NCI-H1436 (cell line): ENCODE measurements at places on chromosomes 4 and X.

- DNase-seq, result no peak
These were observed 23.5 kb downstream of the NDP start for GRCh38 chrX:43949669-43950068.

- DNase-seq, result no peak
These were observed 379.0 kb downstream of the STIM2 start for GRCh38 chr4:27239641-27240040.

DNA sequence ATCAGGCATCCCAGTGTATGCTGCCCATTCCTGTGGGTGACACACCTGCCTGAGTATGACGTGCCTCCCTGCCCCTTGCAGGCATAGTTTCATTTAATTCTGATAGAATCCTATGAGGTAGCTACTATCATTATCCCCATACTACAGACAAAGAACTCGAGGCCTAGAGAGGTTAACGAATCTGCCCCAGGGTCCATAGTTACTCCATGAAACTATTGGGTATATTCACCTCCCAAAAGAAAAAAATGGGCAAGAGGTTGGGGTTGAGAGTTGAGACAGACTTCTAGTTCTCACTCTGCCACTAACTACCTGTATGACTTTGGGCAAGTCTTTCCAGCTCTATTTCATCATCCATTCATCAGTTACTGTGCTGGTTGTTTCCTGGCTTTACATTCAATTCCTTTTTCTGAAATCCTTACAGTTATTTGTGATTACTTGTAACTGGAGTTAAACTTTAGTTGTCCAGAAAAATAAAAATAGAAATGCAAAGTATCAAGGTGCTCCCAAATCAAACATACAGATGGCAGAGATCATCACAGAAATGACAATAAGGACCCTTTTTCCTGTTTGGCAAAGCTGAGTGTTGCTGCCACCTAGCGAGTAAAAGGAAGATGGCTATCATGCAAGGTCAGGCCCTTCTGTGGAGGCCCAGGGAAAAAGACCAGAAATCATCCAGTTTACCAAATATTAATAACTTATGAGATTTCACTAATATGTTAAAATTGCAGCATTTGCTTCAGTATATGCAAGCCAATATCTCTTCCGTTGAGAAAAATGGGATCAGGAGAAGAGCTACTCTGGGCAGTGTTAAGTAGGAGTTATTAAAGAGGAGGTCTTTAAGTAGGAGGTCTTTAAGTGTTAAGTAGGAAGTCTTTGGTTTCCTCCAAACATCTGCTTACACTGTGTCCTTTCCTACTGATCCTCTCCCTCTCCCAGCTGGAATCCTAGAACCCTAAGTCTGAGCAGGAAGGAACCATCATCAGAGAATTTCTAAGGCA is 17.1 kb upstream of the MAP7D3 start:
- peak; percentile 53 for DNase-seq

GRCh38 chr4:74453037-74453635 is 8.2 kb downstream of the AREG start:
- no peak for DNase-seq

- DNase-seq, result no peak
These were observed 19.7 kb upstream of the SOX3 start for GRCh38 chrX:140524556-140524955.

GRCh38 chr4:58809948-58810347 is 1699.8 kb upstream of the IGFBP7 start:
- DNase-seq, result no peak

GRCh38 chr4:2168469-2169319 is 73.2 kb downstream of the HAUS3 start:
- no peak for DNase-seq

DNA sequence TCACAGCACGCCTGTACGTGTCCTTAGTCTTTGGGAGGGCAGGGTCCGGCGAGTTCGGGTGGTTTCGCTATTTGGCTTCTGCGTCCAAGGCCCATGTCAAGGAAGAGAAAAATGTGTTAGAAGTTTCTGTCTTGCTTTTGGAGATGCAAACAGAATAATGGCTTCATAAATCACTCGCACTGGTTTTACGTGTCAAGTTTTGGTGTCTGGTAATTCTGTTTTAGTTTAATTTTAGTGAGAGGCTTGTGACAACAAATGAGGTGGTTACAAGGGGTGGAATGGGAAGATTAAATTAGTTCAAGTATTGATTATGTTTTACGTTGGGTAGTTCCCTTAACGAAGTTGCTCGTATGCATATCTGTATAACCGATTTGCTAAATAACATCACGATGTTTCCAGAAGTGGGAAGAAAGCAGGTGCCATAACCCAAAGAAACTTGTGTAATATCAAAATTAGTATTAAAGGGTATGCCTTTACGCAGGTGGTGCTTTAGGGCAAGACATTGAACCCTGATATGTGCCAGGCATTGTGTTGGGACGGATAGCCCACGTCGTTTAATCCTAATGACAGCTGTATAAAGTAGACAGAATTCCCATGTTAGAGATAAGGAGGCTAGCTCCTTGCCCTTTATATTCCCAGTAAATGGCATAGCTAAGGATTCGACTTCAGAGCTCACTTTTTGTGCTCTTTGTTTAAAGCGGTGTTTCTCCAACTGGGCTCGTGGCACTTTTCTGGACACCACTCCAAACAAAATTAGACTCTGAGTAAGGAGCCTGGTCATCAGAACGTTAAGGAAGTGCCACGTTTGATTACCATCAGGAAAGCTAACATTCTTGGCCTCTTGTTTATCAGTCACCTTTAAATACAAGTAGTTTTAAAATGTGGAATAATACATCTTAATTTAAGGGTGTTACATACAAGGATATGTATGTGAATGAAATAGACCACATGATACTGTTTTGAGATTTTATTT is 843 bp downstream of the RPL34 start:
- DNase-seq, result no peak

DNA sequence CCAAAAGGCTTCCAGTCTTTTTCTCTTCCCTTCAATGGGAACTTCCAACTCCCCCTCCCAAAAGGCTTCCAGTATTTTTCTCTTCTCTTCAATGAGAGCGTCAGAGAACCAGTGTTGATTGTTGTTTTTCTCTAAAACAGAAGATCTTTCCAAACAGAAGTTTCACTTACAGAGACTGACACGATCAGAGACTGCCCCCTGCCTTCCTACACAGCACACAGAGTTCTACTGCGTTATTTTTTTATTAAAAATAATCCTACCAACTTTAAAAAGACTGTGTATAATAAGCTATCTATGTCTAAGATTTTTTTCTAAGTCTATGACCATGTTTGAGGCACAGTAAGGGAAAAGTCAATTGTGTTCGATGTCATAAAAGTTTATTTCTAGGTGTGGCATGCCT is 3.5 kb upstream of the HTR2C start:
- DNase-seq, result no peak

DNA sequence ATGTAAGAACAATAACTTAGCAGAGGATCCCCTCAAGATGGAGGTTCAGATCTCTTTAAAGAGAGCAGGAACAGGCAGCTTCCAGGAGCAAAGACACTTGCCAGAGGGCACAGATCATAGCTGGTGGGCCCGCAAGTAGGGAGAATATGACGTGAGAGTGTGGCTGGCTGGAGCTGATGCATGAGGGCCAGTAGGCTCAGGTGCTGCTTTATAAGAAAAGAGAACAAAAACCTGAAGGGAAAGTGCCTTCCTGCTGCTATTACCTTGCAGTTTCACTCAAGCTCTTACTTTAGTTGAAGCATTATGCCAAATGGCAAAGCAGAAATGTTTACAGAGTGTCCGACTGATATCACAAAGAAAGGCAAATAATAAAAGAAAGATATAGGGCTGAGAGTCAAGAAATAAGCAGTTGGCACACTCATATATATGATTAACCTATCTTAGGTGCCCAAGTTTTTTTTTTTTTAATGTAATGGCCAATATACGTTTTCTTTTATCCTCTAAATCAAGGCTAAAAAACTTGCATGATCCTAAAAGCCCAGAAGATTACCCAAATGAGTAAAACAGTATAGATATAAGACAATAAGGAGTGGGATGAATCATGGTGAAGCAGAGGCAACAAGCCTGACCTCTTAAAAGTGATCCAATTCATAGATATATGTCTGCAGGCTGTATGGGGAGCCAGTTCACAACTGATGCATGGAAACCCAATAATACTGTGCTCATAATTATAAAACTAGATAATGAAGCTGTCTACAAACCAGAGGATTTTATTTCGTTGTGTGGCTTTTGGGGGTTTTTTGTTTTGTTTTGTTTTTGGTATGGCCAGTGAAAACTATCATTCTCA is 12.6 kb downstream of the NR0B1 start:
- DNase-seq, result no peak

DNA sequence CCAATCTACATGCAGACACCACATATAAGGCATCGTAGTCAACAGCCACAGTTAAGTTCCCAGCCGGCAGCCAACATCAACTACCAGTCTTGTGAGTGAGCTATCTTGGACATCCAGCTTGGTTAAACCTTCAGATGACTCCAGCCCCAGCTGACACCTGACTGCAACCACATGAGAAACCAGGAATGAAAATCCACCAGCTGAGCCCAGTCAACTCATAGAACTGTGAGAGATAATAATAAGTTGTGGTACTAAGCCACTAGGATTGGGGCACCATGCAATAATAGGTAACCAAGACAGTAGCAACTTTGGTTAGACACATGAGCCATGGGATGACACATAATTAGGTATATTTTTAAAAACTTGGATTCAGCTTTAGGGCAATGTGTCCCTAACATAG is 188.1 kb upstream of the BCOR start:
- no peak for DNase-seq

GRCh38 chr4:14400307-14400706 is 602.0 kb upstream of the CPEB2 start:
- no peak for DNase-seq

DNA sequence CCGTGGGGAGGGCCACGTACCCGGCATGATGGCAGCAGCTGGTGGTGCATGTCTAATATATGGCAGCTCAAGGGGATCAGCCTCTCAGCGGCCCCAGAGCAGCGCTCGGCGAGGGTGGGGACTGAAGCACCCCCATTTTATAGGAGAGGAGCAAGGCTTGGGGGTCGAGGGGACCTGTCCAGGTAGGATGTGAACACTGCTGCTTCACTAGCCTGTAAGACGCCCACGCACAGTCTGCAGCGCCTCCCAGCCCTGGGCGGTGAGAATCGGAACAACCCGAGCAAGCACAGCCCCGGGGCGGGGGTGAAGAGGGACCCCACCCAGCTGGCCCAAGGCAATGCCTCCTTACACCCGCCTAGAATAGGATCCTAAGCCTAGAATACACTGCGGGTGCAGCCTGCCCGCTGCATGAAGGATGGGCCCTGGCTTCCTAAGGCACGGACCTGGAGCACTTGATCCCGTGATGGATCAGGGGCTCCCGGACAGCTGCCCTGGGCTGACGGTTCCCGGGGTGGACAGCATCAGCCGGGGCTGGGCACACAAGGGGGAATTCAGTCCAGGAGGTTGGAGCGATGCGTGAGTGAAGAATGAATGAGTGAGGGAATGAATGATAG is 17.6 kb downstream of the ADRA2C start:
- DNase-seq, result no peak

- peak; percentile 23 for DNase-seq
These were observed 5.1 kb upstream of the GABRQ start for GRCh38 chrX:152632445-152633097.

- no peak for DNase-seq
These were observed 10.0 kb downstream of the ZFYVE28 start for GRCh38 chr4:2408401-2408958.

GRCh38 chrX:120380699-120381098 is 18.8 kb downstream of the ATP1B4 start:
- peak; percentile 13 for DNase-seq

GRCh38 chrX:5775846-5776430 is 452.7 kb downstream of the NLGN4X start:
- DNase-seq, result no peak

- no peak for DNase-seq
These were observed 68.5 kb downstream of the FGFBP1 start for GRCh38 chr4:15870079-15870478.

DNA sequence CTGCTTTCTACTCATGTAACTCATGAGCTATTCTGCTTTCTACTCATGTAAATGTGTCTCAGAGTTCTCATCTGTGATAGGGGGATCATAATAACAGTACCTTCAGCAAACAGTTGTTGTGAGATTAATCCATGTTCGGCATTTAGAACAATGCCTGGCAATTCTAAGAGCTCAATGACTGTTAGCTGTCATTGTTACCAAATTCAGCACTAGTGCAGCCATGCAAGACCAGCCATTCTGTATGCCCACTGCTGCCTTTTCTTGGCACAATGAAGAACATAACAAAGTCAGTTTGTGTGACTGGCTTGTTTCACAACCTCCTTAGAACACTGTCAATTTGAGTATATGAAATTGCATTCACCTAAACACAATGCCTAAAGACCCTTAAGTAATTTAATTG is 163.2 kb downstream of the ANK2 start:
- DNase-seq, result peak; percentile 7

GRCh38 chrX:102154218-102154860 is 1.4 kb downstream of the BEX5 start:
- DNase-seq, result peak; percentile 36

DNA sequence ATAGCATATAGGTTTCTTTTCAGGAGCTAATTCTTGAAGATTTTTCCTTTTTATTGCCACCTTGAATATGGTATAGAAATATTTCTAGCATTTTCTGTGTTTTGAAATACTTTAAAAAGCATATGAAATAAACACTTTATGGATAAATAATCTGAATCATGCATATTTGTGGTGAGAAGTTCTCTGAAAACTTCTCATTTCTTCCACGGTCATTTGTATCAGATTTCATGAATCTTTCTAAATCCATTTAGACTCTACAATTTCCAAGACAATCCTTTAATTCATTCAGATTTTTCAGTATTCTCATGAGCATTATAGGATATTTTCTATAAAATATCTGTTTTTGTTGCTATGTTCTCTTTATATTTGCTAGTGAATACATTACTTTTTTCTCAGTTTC is 16.2 kb upstream of the CA5B start:
- no peak for DNase-seq

- DNase-seq, result no peak
These were observed 69.6 kb upstream of the PCDH18 start for GRCh38 chr4:137601934-137602333.

GRCh38 chr4:37430718-37431416 is 186.3 kb downstream of the NWD2 start:
- DNase-seq, result no peak

- DNase-seq, result no peak
These were observed 215.4 kb upstream of the PGRMC2 start for GRCh38 chr4:128502818-128503527.
